ENCODE measurements at places on chromosomes 5 and 9. TPM values are rescaled to one million over a fixed set of nuclear protein-coding genes. Genes with fewer than 3 reads are reported as not detected.

ADAMTS19 gene
- total RNA-seq = not detected

LMBRD2 gene
- 6.9 TPM for total RNA-seq

SLCO4C1 gene
- not detected for total RNA-seq

TMED9 gene
- 156 TPM for total RNA-seq

RABEPK gene
- 26.8 TPM for total RNA-seq

FAM221B gene
- not detected for total RNA-seq
